ENCODE measurements at places on chromosomes 3 and 15.
A peak's percentile ranks its signal among the peaks of the same experiment; 100 is the strongest.

DNA sequence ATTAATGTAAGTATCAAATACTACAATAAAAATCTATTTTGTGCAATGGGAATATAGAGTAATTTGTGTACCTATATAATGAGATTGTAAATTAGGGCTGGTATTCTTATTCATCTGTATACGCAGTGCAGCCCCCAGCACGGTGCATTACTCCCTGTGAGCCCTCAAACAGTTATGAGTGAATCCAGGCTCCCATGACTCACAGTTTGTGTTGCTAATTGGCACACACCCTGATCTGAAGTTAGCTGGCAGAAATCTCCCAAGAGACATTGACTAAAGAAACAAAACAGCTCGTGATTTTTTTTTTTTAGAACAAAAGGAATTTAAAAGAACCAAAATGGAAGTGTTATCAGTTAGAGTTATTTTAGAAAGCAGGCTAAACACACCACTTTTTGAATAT is 15.7 kb downstream of the GK5 start:
- H3K27me3 ChIP-seq = no peaks in the 10 kb centered on the region
- DNase-seq = peak; percentile 12
- H3K36me3 ChIP-seq = peaks cover 7% of the 10 kb centered on the region
- no peak overlapping the region for H3K27ac ChIP-seq
- no peak overlapping the region for H3K4me3 ChIP-seq

DNA sequence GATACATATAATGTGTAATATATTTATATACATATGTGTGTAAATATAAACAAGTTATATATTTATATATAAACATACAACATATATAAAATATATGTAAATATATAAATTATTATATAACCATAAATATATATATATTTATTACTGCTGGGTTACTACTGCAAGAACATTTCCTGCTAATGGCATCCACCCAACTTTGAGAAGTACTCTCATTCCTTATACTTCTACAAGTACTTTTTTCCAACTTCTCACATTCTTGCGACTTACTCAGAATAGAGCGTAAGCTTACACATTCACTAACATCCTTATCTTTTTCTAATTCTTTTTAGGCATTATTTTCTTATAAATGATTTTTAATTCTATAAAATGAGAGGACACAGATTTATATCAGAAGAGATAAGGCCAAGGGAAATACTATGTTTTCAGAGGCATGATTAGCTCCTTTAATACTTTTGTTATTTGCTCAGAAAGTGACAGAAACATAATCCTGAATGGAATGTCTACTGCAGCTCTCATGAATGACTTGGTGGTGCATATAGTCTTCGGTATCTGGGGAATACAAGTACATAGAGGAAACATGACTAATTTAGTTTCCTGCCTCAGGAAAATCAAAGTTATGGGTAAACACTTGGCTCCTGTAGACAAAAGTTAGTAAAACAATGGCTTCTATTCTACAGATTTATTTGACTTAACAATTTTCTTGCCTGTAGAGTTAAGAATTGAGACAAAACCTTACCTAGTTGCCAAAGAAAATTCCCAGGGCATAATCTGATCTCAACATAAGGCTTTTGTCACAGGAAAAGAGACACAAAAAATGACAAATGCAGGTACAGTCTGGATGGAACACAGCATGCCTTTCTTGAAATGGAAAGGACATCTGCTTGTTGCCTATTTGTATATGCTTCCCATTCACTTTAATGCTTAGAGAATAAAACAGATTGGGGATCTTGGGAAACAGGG is 453.9 kb downstream of the SQOR start:
- no peaks in the 10 kb centered on the region for H3K36me3 ChIP-seq
- no peaks in the 10 kb centered on the region for H3K27me3 ChIP-seq
- H3K4me1 ChIP-seq = peaks cover 8% of the 10 kb centered on the region
- no peak for DNase-seq
- no peak overlapping the region for H3K27ac ChIP-seq

- no peak overlapping the region for H3K4me3 ChIP-seq
- DNase-seq = peak; percentile 49
- H3K4me1 ChIP-seq = peaks cover 100% of the 10 kb centered on the region
- peak overlapping the region; percentile 97 for H3K27ac ChIP-seq
- peaks cover 6% of the 10 kb centered on the region for H3K36me3 ChIP-seq
Measured at GRCh38 chr3:50605901-50606326, 5.7 kb downstream of the CISH start.

DNA sequence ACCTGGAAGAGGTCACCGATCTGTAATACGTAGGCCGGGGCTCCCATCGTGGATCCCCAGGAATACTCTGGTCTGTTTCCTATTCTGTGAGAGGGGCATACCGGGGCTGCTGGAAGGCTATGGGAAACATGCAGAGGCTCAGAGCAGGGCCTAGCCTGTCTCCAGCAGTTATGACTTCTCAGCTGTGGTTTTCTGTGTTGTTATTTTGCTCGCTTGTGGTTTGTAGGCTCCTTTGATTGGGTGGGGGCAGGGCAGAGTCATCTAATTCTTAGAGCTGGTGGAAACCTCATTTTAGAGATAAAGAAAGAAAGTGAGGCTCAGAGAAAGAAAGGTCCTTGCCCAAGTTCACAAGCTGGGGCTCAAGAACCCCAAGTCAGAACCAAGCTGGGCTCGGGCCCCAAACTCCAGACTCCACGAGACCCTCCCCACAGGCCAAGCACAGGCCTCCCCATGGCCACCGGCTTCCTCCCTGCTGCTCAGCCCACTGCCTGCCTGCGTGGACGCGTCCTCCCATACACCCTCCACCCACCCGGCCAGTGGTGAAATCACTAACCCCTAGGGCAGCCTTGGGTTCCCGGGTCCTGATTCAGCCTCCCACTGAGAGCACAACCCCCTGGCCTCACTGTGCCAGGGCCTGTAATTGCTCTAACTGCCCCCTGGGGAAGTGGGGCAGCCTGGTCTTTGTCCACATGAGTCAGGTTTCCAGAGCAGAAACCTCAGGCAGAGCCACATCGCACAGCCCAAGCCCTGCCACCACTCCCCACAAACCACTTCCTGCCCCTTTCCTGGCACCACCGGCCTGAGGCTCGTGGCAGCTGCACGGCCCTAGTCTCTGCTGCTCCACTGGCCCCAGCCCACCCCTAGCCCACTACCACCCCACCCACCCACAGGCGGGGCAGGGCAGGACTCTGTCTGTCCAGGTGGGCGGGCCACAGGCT is 270.8 kb downstream of the UACA start:
- H3K36me3 ChIP-seq = no peaks in the 10 kb centered on the region
- no peak overlapping the region for H3K4me3 ChIP-seq
- no peak for DNase-seq
- peaks cover 7% of the 10 kb centered on the region for H3K4me1 ChIP-seq
- H3K27me3 ChIP-seq = no peaks in the 10 kb centered on the region
- no peak overlapping the region for H3K27ac ChIP-seq

- H3K4me3 ChIP-seq = no peak overlapping the region
- H3K4me1 ChIP-seq = no peaks in the 10 kb centered on the region
- H3K27ac ChIP-seq = no peak overlapping the region
- DNase-seq = peak; percentile 44
- no peaks in the 10 kb centered on the region for H3K27me3 ChIP-seq
Measured at GRCh38 chr3:126971891-126972351, 11.0 kb upstream of the PLXNA1 start.

DNA sequence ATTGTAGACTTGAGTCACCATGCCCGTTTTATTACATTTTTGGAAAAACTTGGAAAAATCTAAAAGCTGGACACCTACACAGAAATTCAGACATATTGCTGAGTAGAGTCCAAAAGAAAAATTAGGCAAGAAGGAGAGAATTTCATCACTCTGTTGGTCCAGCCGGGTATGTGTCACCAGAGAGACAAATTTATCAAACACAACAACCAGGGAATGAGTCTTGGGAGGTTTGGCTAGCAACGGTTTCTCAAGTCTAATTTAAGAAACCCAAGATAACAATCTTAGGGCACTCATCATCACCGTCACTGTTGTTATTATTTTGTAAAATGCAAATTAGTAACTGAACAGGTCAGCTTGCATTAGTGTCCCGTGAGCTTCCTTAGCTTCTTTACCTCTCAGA is 197.5 kb upstream of the C2CD4B start:
- H3K27me3 ChIP-seq = no peaks in the 10 kb centered on the region
- no peak for DNase-seq
- no peaks in the 10 kb centered on the region for H3K36me3 ChIP-seq
- no peaks in the 10 kb centered on the region for H3K4me1 ChIP-seq
- no peak overlapping the region for H3K27ac ChIP-seq
- H3K4me3 ChIP-seq = no peak overlapping the region

- H3K36me3 ChIP-seq = no peaks in the 10 kb centered on the region
- no peak overlapping the region for H3K4me3 ChIP-seq
- peak overlapping the region; percentile 39 for H3K27ac ChIP-seq
Measured at GRCh38 chr15:78750566-78750965, 60.7 kb downstream of the ADAMTS7 start.

GRCh38 chr15:57321485-57321884 is 54.8 kb upstream of the CGNL1 start:
- H3K36me3 ChIP-seq = no peaks in the 10 kb centered on the region
- DNase-seq = no peak
- no peaks in the 10 kb centered on the region for H3K27me3 ChIP-seq
- no peak overlapping the region for H3K27ac ChIP-seq

DNA sequence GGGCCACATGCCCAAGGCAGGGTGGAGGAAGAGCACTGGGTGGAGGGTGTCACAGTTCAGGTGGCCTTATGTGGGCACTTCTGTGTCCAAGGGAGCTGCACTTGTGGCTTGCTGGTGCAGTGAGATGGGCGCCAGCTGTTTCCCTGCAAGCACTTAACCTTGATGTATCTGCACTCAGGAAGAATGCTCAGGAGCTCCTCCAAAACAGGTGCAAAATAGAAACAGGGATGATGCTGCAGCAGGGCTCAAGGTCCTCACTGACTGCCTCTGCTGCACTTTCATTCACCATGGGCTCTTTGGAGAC is 151.3 kb downstream of the CADPS start:
- peaks cover 5% of the 10 kb centered on the region for H3K4me1 ChIP-seq
- no peak overlapping the region for H3K27ac ChIP-seq
- H3K27me3 ChIP-seq = no peaks in the 10 kb centered on the region

- peaks cover 12% of the 10 kb centered on the region for H3K4me1 ChIP-seq
- H3K27me3 ChIP-seq = no peaks in the 10 kb centered on the region
- H3K36me3 ChIP-seq = no peaks in the 10 kb centered on the region
- H3K27ac ChIP-seq = no peak overlapping the region
- no peak for DNase-seq
Measured at GRCh38 chr3:175227126-175227525, 368.0 kb downstream of the NAALADL2 start.

DNA sequence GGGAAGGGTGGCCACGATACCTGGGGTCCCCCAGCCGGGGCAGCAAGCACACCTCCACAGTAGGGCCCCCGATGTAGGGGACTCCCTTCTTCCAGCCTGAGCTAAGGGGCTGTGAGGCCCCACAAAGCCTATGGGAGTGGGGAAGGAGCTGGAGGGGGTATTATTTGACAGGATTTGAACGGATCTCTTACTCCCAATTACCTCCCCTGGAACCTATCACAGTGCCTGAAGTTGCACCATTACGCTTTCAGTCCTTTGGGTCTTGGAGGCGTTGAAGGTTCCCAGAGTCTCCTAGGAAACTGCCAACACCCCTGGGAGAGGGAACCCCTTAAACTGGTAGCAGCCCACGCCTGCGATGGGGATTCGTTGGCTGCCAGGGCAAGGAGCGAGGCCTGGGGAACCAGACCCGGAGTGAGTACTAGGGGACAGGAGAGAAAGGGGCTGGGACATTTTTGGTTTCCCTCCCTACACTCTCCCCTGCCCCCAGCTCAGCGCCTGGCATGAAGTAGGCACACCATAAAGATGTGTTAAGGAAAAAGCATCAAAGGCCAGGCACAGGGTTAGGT is 409 bp upstream of the LHFPL4 start:
- no peaks in the 10 kb centered on the region for H3K4me1 ChIP-seq
- no peak overlapping the region for H3K27ac ChIP-seq
- H3K4me3 ChIP-seq = no peak overlapping the region
- DNase-seq = no peak

DNA sequence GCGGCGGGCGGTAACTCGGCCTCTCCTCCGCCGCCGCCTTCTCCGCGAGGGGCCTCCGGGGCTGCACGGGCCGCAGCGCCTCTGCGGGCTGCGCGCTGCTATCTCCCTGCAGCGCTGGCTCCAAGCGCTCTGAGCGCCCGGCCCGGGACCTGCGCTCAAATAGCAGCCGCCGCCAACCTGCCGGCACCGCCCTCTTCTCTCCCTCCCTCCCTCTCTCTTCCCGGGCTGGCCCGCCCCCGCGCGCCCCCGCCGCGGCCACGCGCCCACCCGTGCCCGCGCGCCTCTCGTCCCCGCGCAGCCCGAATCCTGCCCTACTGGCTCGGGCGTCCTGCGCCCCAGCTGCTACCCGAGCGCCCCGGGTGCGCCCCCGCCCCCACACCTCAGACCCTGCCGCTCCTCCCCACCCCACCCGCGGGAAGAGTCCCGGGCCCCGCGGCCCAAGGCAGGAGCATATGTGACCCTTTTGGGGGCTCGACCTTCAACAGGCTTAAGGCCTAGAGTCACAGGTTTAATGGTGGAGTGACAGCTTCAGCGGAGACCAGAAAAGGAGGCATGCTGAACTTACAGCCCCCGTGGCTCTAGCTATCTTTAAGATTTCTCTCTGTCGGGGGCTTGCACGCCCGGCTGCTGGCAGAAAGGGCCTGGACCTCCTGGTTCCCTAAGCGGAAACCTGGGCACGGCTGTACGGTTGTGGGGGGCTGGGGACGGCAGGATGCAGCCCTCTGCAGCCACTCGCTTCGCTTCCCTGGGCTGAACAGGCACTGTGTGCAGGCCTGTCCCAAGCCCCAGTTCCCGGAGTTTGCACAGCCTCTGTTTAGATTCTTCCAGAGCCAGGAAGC is at the start of gene CACNA2D2:
TSS of gene CACNA2D2 (minus strand) at position 131 of the 839 bp plus-strand sequence. CDS start 211 bp downstream, outside the sequence.
- H3K27ac ChIP-seq = no peak within 1 kb of the TSS
- DNase-seq = peak; percentile 63
- no peaks in the 10 kb centered on the region for H3K27me3 ChIP-seq
- peaks cover 13% of the 10 kb centered on the region for H3K4me1 ChIP-seq
- H3K36me3 ChIP-seq = no peaks in the 10 kb centered on the region

DNA sequence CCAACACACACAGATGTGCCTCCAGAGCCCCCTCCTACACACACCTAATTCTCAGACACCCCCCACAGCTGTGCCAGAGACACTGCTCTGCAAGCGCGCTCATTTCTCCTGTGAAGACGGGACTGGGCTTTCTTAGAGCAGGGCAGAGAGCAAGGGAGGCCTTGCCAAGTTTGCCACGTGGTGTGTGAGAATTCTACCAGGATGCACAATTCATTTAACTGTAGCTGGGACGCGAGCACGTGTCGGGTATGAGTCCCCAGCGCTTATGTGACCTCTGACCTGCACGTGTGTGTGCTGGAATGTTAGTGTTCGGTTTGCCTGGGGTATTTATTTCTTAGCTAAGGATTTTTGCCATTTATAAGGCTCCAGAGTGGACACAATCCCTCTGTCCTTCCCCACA is 37.0 kb downstream of the FEM1B start:
- H3K27ac ChIP-seq = no peak overlapping the region
- peaks cover 12% of the 10 kb centered on the region for H3K4me1 ChIP-seq
- no peaks in the 10 kb centered on the region for H3K27me3 ChIP-seq
- H3K36me3 ChIP-seq = no peaks in the 10 kb centered on the region
- no peak overlapping the region for H3K4me3 ChIP-seq
- peak; percentile 43 for DNase-seq
